ENCODE measurements at places on chromosomes 1 and 21.

DNA sequence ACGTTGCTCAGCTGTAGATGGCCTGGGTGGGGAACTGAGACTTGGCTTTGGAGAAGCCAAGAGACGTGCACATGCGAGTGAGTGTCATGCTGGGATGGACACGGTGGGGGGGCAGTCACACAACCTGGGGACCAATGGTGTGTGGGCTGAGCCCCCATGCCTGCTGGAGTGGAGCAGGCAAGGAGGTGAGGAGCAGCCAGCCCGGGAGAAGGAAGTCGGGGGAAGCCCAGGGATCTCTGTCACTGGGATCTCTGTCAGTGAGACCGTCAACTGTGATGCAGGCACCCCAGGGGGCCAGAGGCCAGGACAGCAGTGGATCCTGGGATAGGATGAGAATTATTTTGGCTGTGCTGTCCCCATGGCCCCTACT, 11.0 kb upstream of the ZNF669 start:
- no peak for DNase-seq

DNA sequence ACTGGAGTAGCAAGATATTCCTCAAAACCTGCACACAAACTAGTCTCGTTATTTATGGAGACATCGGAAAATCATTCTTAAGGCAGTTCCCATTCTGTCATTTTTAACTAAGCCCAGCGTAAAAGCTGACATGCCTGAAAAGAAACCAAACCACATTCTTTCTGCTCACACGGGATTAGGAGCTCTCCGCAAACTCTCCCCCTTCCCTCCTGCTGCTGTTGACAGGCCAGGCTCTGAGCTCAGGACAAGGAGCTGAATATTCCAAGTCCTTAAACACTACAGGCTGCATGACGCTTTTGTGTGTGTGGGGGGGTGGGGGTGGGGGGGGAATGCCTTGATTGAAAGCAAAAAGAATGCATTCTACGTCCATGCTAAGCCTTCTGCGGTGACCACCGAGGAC, 5.2 kb downstream of the OLIG1 start:
- DNase-seq = no peak

GRCh38 chr1:41568204-41568603, 83.7 kb upstream of the EDN2 start:
- DNase-seq = no peak

DNA sequence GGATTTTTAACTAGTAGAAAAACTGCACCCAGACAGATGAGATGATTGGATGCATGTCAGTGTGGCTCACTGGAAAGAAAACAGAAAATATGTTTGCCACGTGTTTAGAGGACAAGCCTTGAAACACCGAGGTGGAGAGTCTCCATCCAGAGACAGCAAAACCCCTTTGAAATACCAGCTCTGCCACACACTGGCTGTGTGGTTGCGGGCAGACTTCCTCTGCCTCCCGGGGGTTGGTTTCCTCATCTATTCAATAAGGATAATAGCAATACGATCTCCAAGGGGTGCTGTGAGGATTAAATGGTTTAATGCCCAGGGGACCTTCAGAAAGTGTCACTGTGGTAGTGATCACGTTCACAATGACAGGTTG, 67.2 kb upstream of the PARP1 start:
- no peak for DNase-seq

DNA sequence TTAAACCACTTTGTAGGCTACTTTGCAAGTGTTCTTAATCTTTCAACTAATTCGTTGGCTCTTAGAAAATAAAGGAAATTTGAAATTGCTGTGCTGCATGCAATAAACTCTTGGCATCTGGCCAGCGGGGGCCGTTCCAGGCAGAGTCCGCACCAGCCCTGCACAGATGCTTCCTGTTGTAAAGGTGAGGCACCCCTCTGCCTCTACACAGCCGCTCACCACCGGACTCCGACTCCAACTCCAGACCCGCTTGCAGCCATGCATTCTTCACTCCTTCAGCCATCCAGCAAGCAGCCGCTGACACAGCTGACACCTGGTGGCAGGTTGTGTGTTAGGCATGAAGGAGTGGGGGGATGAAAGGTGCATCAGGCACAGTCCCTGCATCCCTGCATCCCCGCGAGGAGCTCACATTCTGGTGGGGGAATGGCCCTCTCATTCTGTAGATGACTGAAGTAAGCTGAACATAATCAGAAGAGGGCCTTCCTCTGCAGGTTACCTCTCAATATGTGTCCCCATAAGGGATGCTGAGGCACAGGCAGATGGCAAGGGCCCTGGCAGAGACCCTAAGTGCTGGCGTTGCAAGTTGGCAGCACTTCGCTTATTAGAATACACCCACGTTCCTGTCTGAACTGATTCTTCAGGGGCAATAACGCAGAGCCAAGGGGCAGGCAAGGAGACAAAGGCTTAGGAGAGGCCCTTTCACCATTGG, 56.8 kb downstream of the GLIS1 start:
- peak; percentile 96 for DNase-seq

- no peak for DNase-seq
Observed at GRCh38 chr1:55575571-55576279, 360.6 kb upstream of the USP24 start.

DNA sequence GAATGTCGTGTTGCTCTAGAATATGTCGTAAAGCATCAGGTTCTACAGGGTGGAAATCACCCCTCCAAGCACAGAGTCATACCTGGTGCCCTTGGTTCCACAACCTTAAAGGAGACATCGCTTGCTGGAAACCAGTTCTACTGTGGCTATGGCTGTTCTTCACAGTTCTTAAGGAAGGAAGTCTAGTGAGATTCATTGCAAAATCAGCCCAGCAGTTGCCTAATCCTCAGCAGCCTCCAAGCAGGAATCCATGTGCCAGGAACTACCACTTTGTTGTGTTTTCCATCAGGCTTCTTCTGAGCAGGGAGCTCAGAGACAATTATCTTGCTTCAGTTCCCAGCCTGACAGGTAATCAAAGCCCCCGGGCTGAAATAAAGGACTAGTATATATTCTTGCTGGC, 45.0 kb upstream of the SLC35F3 start:
- no peak for DNase-seq

GRCh38 chr1:170096806-170097340, 22.4 kb upstream of the KIFAP3 start:
- no peak for DNase-seq

GRCh38 chr1:57797084-57797483, 373.2 kb upstream of the DAB1 start:
- no peak for DNase-seq

GRCh38 chr1:28322194-28322593, 6.6 kb upstream of the MED18 start:
- DNase-seq = no peak

- no peak for DNase-seq
Observed at GRCh38 chr1:172480431-172480830, 36.6 kb upstream of the PIGC start.

- no peak for DNase-seq
Observed at GRCh38 chr1:33388805-33389771, 41.8 kb downstream of the PHC2 start.

- DNase-seq = no peak
Observed at GRCh38 chr21:43015906-43016540, 41.7 kb downstream of the PKNOX1 start.

DNA sequence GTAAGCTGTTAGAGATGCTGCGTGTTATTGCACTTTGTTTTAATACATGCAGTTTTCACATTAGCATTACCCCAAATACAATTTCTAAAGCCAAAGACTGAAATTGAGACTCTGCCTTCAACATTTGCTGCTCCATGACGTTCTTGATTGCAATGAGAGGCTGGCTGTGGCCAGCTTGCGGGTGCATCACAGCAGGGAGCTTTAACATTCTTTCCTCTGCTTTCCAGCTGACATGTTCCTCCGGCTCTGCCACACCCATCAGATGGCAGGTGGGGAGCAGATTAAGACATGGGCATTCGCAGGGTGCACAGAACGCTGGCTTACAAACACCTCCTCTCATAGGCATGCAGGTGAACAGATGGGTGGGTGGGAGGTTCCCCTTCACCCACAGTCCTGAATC, 314.1 kb downstream of the DISC1 start:
- peak; percentile 95 for DNase-seq
